Epithelial cell of proximal tubule (primary cell): ENCODE measurements at places on chromosomes 5 and 9. TPM values are rescaled to one million over a fixed set of nuclear protein-coding genes. Genes with fewer than 3 reads are reported as not detected.

DNA sequence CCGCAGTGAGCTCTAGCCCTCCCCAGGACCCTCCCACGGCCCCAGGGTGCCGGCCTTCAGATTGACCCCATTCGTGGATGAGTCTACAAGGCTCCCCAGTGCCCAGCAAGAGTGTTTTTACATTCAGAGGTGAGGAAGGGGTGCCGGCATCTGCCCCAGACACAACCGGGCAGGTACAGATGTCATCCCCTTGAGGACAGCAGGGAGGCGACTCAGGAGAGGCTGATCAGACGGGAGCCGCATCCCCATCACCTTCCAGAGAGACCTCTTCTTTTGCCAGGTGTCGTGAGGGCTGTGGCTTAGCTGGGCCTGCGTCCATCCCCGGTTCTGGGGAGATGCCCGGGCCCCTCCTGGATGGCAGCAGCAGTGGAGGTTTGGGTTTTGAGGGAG, 4.3 kb upstream of the LRRC14B start:
- no peak for DNase-seq

Gene DRD1
- total RNA-seq = not detected in 2 replicates

DNA sequence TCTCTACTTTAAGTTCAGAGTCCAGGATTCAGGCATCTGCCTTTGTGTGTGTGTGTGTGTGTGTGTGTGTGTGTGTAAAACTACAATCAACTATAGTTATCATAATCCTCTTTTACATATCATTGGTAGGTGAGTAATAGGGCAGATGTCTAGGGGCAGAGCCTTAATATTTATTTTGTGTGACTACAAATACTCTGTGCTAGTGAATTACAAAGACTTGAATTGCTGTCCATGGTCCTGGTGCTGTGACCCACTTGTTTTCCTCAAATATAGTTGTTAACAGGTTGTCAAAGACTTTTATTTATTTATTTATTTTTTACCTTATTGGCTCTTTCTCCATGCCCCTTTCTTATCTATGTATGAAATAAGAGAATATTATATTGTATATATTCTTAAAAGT, 196.8 kb downstream of the ANXA1 start:
- no peak for DNase-seq

- no peak for DNase-seq
These were observed 37.7 kb upstream of the VCAN start for GRCh38 chr5:83433891-83434290.

DNA sequence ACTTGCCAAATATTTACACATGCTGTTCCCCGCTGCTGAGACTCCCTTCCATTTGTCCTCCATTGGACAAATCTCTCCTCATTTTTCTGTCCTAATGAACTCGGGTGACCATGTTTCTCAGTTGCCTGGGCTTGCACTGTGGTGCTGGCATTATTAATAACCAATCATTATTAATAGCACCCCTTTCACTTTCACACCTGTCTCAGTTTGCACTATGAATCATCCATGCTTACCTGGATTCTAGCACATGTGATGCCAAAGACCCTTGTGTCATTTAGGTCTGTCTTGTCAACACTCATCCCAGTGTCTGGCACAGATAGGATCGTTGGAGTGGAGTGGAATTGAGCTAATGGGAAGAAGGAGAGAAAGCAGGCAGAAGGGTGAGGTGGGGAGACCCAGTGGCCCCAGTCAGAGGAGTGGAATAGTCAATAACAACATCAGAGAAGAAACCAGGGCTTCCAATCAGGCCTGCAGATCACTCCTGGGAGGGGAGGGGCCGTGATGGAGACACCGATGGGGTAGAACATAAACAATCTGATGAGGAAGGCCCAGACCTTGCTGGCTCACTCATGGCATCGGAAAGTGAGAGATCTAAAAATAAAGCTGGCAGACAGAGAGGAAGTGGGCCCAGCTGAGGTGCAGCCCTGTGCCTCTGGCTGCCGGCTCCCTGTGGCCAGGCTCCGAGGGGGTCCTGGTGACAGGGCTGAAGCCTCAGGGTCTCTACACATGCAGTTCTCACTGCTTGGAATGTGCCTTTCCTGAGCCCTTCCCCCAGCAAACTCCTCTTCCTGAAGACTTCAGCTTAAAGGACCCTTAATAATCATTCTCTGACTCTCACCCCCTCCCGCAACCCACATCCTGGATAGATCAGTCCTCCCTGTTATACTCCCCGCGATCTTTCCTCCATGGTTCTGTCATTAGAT, 33.5 kb upstream of the CRB2 start:
- no peak for DNase-seq

- DNase-seq = no peak
These were observed 107.6 kb downstream of the SYK start for GRCh38 chr9:90909225-90909624.

- no peak for DNase-seq
These were observed 38.7 kb downstream of the JAKMIP2 start for GRCh38 chr5:147743678-147744374.

DNA sequence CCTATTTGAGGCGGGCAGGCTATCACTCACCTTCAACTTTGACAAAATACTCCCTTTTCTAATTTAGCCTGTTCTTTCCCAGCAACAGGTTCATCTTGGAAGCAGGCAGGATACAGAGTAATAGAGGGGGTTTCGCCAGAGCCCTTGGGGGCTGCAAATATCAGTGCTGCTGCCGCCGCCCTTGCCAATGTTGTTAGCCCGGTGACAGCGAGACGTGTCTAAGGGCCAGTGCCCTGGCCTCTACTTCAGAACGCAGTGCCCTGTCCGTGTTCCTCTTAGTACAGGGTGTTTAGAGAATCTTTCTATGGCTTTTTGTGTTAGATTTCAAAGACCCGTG, 703 bp downstream of the FAM120AOS start:
- DNase-seq = no peak

Gene PAX5
- under 0.01 TPM in 1 of 2 replicates, not detected in the other for total RNA-seq

- no peak for DNase-seq
These were observed 39.3 kb downstream of the CRB2 start for GRCh38 chr9:123395276-123395688.

Gene C7
- total RNA-seq = not detected in 2 replicates

Gene OR1L6
- total RNA-seq = not detected in 2 replicates

Gene SLC46A2
- not detected in 2 replicates for total RNA-seq

DNA sequence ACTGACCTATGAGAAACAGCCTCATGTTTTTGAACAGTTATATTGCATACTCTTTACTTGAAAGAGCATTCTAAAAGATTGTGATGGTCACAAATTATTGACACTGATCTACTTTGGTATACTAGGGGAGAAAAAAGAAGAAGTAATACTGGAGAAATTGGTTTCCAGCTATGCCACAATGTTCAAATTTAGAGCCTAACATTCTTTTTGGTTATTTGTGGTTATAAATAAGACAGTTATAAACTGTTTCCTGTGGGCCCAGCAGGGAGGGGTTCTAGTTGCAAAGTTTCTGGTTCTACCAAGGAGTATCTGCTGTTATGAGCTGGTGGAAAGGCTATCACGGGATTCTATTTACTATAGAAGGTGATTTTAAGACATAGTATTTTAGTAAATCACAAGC, 4.8 kb downstream of the CWC27 start:
- no peak for DNase-seq

Gene GFI1B
- not detected in 2 replicates for total RNA-seq

DNA sequence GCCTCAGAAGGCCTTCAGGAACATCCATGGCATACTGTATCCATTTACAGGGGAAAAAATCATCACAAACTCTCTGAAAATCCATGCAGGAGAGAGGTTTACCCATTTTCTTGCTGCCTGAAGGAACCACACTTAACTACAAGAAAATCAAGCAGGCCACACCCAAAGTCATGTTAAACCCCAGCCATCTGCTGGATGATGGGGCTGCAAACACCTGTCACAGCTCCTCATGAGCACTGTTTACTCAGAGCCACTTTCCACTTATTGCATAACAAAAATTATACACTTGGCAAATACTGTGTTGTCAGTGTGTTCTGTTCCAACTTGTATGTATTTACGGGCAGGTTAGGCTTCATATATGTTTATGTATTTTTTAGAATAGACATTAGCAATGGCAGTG, 35.8 kb downstream of the PPIC start:
- no peak for DNase-seq
